ENCODE measurements at places on chromosomes 4 and X.

- peak; percentile 29 for DNase-seq
These were observed 46.1 kb downstream of the HTRA3 start for GRCh38 chr4:8315435-8316250.

DNA sequence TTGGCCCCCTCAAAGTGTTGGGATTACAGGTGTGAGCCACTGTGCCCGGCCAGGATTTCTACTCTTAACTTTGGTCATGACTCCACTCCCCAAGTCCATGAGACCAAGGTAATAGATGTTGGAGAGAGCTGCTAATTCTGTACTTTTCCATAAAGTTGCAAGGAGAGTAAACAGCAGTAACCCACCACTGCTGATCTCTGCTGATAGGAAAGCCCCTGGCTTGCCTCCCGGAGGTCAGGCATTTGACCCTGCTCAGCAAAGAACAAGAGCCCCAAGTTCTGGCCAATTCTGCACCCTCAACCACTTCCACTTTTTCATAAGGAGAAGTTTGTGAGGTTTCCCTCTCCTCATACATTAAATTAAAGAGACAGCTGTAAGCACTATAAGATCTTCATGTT is 143.0 kb downstream of the RASL11B start:
- no peak for DNase-seq

- no peak for DNase-seq
These were observed 456.8 kb downstream of the TRIML1 start for GRCh38 chr4:188596021-188596420.

DNA sequence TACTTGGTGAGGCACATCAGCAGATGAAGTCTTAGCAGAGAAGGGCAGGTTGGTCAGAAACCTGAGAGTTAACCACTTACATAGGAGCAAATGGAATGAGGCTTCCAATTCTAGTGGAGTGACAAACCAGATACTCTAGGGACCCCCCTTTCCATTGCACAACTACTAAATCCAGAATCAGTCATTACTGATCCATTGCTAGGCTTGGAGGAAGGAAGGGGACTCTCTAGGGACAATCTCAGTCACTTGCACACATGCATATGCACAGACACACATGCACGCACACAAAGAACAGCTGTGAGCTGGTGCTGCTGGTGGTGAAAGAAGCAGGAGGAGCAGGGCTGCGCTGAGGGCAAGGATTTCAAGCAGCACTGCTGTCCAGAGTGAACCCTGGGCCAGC is 25.7 kb downstream of the PNMA5 start:
- no peak for DNase-seq

- DNase-seq = peak; percentile 51
These were observed 30.4 kb upstream of the TMSB15A start for GRCh38 chrX:102546828-102547493.

DNA sequence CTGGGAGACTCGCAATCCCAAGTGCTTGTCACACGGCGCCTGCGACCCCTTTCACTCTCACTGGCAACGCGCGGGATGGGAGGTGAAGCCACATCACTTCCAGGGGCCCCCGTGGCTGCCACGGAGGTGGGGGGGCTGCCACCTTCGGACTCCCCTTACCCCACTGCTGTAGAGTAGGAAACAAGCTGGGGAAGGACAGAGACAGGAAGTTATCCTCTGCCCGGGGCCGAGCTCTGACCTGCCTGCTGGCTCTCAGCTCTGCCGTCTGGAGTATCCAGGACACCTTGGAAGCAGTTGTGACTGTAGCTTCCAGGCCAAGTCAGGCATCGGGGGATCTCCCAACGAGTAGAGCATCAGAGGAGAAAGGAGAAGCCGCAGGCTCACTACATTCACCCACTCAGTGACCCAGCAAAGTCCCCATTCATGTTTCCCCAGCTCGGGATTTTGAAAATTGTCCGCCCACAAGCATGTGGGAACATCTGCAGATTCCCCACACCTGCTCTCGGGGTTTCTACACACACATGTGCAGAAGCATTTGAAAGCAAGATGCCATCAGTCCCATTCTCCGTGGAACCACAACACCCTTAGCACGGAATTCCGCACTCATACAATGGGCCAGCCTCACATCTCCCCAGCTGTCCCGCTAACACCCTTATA is 10.8 kb downstream of the PDZD4 start:
- DNase-seq = no peak

- no peak for DNase-seq
These were observed 68.7 kb downstream of the VSIG4 start for GRCh38 chrX:65971151-65971550.

DNA sequence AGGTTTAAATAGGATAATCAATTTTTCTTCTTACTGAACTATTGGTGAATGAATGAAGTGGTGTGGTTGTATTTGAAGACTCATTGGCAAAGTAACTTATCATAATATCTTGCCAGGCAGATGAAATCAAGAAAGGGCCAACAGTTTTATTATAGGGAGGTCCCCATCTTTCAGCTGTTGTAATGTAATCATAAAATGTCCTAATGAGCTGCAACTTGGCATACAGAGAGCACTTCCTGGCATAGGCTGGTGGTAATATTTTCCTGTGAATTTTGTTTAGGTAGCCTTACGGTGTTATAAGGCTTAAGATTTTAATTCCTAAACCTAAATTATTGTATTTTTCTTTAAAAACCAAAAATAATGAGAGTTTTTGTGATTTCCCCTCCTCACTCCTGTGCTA is 17.5 kb downstream of the FHIP1A start:
- DNase-seq = no peak

DNA sequence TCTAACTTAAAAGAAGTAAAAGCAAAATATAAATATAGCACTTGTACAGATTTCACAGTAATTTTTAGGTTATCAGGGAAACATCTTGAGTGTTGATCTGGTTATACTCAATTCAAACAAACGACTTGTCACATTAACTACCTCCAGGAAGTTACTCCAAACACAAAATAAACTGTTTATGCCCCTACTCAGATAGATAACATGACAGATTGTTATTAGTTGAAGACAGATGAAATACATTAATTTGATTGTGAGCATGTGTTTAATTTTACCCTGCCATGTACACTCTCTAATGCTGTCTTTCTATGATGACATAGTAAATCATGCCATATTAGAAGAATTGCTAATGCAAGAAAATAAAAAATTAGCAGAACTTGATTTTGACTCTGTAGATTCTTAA is 88.0 kb downstream of the RAB28 start:
- no peak for DNase-seq

DNA sequence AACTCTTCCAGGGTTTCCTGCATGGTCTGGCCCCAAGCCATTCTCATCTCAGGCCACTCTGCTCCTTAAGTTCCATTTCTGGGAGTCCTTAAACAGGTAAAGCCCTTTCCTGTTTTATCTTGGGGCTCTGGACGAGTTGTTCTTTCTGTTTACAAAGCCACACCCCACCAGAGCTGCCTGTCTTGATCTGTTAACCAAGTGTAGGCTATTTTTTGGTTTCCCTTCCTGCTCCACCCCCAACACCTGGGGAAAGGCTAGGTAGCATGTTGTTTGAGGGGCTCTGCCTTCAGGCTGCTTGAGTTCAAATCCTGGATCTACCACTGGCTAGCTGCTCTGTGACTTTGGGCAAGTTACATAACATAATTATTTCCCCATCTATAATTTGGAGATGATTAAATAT is 40.0 kb downstream of the ERVMER34-1 start:
- no peak for DNase-seq

- no peak for DNase-seq
These were observed 2.8 kb upstream of the SULT1B1 start for GRCh38 chr4:69763233-69763632.

DNA sequence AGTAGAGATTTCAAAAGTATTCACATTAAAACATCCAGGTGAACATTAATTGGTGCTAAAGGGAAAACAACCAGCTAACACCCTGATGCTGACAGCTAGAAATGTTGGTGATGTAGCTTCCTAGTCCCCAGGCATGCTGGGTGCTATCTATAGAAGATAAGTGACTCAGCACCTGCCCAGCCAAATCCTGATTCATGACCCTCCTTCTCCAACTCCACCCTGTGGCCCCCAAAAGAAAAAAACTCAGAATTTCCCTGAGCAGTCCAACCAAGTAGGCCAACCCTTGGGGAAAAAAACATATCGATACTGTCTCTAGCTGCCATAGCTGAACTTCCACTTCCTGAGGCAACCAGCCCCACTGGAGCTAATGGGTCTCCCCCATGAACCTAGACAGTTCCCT is 197.6 kb upstream of the KLF3 start:
- no peak for DNase-seq

Measured in SHP77 treated with DMSO at 0.1 percent for 48 hours (cell line).